Activated T-helper 1 cell treated with Interleukin-2 at 50 U/mL for 16 hours (primary cell): ENCODE measurements at places on chromosomes 5 and 9.

DNA sequence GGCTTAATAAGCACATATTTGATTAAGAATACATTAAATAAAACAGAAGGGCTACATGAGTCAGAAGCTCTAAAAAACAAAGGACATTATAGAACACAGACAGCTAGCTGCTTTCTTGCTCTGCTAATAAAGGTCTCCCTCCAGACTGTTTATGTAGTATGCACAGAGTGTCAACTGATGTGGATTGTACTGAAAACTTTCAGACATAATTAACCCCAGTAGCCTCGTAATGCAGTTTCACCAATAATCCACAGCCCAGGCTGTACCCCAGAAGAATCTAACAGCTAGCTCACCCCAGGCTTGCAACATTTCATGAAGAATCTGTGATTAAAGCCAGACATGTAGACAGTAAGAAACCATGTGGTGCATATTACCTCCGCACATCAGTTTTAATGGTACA, 30.8 kb downstream of the FGF10 start:
- no peak for DNase-seq

- no peak for DNase-seq
These were observed 5.8 kb upstream of the HACD4 start for GRCh38 chr9:21037278-21037677.

GRCh38 chr5:115306011-115306536, 9.6 kb upstream of the CCDC112 start:
- DNase-seq = no peak

GRCh38 chr5:3191585-3191984, 404.0 kb upstream of the IRX1 start:
- DNase-seq = no peak

GRCh38 chr9:127336086-127336485, 60.9 kb upstream of the SLC2A8 start:
- DNase-seq = no peak

- DNase-seq = no peak
These were observed 283.2 kb downstream of the SH3GL2 start for GRCh38 chr9:17862101-17862500.

- DNase-seq = no peak
These were observed 77.5 kb downstream of the DAB2IP start for GRCh38 chr9:121728916-121729315.

DNA sequence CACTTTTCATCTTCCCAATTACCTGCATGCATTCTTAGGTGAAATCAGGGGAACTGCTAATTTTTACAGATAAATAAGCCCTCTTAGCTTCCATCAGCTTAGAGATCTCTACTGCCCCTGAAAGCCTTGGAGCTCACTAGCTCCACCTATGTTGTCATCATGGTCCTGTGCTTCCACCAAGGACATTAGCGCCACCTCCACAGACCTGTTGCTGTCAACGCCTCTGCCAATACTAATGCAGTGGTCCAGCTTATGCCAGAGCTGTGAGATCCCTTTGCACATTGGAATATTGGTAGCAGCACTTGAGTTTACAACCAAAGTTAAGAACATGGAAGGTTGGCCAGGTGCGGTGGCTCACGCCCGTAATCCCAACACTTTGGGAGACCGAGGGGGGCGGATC, 7.7 kb upstream of the SHISAL2B start:
- DNase-seq = no peak

DNA sequence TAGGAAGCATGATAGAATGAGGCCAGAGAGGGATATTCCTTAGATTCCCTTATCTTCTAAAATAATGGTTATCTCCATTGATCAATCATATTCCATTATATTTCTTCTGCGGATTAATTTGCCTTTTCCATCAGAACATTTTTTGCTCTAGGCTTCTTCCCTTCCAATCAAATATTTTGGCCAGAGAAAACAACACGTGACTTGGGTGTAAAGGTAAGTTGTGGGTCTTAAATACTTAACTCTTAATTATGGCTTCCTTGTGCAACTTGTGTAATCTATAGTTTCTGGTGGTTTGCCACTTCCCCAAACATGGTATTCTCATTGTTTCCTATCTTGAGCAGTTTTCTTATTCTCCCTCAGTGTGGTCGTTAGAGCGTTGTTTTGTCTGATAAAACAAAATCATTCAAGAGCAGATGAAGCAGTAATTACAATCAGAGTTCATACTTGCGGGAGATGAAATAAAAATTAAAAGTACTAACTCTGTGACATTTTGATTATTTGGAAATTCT, 889.3 kb downstream of the MAT2B start:
- no peak for DNase-seq

DNA sequence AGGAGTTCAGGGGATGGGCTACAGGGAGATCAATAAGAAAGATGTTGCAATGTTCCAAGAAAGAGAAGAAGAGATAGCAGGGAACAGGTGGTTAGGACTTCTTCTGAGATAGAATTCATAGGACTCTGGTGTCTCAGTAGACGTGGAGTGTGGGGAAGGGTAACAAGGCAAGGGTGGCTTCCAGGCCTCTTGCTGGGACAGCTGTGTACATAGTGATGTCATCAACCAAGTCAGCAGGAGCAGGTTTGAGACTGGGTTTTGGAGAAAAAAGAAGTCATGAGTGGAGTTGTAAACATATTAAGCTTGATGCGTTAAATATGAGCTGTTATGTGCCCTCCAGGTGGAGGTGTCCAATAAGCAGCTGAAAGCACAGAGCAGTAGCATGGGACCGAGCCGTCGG, 211.8 kb upstream of the RASEF start:
- DNase-seq = no peak

DNA sequence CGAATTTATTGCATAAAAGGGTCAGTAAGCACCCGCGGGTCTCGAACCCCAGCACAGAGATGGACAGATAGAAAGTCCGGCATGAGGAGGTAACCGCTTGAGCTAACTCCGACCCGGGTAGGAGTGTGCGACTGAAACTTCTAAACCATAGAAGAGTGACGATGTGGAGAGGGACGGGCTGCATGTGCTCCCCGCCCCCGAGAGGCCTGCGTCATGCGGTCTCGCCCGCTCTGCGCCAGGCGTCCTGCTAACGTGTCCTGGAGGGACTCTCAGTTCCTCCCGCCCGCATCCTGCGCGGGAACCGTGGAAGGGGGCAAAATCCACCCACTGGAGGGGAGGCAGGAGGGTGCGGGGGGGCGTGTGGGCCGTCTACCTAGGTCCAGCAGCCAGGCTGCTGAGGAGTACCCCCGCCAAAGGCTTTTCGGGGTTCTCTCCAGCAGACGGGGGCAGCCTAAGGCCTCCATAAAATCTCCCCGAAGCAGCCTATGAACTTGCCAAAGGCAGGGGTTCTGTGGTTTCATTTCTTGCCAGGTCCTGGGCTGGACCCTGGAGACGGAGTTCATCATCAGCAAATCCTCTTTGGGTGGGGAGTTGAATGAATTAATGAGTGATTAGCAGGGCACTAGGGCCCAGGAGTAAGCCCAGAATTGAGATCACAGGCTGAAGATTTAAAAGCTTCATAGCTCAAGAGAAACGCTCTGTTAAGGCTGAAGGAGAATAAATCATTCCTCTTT, 51.9 kb downstream of the TGFBI start:
- peak; percentile 34 for DNase-seq

DNA sequence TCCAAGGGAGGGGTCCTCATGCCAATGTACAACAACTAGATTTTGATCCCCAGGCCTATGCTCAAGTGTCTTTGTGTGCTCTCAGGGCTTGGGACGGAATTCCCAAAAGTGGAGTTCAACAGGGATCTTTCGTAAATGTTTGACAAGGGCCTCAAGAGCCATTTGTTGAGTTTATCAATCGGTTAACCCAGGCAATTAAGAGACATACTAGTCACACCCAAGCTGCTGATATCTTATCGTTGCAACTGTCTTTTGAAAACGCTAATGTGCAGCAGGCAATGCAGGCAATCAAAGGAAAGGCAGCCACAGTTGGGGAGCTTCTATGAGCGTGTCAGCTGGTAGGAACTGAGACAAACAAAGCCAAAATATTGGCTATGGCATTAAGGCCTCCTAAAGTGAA, 161.2 kb downstream of the CPLANE1 start:
- DNase-seq = no peak

DNA sequence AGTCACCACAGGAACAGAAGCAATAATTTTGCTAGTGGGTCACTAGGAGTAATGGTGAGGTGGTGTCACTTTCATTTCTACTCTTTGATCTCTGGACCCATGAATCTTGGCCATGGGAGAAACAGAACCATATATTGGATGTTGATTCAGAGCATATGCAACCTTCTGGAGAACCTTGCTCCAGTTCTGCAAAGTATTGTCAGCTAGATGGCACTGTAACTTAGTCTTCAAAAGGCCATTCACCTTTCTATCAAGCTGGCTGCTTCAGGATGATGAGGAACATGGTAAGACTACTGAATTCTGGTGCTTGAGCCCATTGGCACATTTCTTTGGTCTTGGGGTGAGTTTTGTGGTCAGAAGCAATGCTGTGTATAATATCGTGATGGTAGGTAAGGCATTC, 129.1 kb upstream of the FBN2 start:
- no peak for DNase-seq

DNA sequence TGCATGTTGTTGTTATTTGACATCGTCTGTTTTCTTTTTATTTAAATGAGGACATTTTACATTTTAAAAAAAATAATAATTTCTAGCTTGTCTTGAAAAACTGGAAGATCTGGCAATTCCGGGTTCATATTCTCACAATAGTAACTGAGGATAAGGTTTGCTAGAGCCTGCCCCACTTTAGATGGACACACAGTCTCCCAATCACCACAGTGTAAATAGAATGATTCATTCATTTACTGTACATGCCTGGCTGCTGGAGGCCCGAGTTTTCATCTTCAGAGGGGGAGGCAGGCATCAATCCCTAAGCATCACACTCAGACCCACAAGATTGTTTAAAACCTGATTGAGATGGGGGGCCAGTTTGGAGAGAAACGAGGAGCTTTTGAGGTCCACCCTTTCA, 2039.7 kb upstream of the WWC1 start:
- no peak for DNase-seq

DNA sequence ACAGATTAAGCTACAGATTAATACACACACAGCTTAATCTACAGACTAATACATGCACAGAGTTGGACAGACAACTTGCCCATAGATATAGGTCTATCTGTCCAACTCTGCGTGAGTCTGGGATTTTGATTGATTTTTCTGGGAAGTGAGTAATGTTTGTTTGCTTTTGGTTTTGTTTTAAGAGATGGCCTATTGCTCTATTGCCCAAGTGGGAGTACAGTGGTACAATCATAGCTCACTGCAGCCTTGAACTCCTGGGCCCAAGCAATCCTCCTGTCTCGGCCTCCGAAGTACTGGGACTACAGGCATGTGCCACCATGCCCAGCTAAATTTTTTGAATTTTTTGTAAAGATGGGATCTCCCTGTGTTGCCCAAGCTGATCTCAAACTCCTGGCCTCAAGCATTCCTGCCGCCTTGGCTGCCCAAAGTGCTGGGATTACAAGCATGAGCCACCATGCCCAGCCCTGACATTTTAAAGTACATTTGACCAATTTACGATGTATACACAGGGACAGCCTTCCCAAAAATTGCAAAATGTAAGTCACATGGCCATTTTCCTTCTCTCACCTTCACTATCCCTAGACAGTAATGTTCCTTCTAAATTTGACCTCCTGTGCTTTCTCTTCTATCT, 50.8 kb downstream of the PAPPA start:
- no peak for DNase-seq

GRCh38 chr9:133752739-133753446, 14.7 kb upstream of the SARDH start:
- no peak for DNase-seq

DNA sequence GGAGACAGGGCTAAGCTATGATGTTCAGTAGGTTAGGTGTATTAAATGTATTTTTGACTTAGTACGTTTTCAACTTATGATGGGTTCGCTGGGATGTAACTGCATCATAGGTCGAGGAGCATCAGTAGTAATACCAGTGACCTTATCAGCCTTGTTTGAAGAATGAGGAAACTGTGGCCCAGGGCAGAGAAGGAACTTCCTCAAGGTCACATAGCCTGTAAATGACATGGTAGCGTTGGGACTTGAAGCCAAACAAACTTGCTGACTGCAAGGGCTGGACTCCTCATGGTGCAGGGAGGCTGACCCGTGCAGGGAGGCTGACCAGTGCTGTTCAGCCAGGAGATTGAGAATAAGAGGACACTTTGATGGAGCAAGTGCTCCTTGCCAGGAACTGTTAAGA, 21.3 kb upstream of the PTPN3 start:
- DNase-seq = no peak

DNA sequence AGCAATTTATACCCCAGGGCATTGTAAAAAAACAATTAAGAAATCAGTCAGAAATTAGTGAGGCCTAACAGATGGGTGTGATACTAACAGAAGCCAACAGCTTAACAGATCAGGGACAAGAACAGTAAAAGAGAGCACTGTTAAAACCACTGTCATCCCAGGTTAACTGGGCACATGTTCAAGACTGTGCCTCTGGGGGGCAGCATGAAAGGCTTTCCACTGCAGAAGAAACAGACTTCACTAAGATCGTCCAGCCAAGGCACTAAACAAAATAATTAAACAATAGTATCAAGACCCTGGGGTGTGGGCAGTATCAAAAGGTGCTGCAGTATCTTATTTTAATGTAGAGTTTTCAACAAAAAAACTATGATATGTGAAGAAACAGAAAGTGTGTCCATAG, 43.5 kb downstream of the FBN2 start:
- no peak for DNase-seq

GRCh38 chr5:32030222-32030621, 143.9 kb downstream of the GOLPH3 start:
- no peak for DNase-seq

- DNase-seq = no peak
These were observed 70.3 kb downstream of the ZSWIM6 start for GRCh38 chr5:61402244-61402823.

- DNase-seq = no peak
These were observed 38.7 kb downstream of the APC start for GRCh38 chr5:112776301-112776856.

DNA sequence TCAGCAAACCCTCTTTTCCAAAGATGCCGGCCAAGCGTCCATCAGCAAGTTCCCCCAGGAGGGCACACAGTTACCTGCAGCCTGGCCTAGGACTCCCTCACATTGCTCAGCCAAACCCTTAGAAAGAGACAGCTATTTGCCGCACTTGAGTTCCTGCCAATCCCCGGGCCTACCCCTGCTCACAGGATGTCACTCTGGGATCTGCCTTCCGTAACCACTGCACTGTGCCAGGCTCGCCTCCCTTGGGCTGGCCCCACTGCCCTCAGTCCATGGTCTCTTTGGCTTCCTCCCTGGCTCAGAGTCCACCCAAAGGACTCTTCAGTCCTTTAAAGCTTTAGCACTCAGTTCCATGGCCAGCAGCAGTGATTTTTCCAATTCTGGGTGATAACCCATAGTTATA, 128.3 kb downstream of the NSG2 start:
- DNase-seq = no peak

DNA sequence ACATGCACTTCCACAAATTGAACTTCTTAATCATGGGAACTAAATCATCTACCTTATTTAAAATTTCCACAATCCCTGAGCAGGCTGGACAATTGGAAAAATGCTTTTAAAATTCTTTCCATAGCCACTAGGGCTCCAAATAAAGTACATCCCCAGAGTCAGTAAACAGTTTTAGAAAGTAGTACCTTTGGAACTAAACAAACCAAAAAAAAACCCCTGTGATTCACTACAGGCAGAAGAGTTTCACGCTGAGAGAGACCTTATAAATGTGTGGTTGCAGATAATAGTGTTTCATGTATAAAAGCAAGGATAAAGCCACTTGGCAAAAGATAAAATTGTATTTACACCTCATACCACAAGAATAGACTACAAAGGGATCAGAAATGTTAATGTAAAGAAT, 11.8 kb upstream of the HMGCR start:
- DNase-seq = no peak
